Germinal center (tissue), 1 donor: ENCODE measurements at places on chromosomes 4 and X.
A peak's percentile ranks its signal among the peaks of the same experiment; 100 is the strongest.

- DNase-seq, result no peak
Observed at GRCh38 chrX:44433556-44433955, 90.1 kb upstream of the EFHC2 start.

- no peak for DNase-seq
Observed at GRCh38 chrX:36898301-36898700, 109.9 kb upstream of the FAM47C start.

GRCh38 chr4:77599378-77599777 is 6.2 kb upstream of the CXCL13 start:
- no peak for DNase-seq

GRCh38 chrX:153499341-153499740 is 4.6 kb downstream of the BGN start:
- DNase-seq, result no peak

DNA sequence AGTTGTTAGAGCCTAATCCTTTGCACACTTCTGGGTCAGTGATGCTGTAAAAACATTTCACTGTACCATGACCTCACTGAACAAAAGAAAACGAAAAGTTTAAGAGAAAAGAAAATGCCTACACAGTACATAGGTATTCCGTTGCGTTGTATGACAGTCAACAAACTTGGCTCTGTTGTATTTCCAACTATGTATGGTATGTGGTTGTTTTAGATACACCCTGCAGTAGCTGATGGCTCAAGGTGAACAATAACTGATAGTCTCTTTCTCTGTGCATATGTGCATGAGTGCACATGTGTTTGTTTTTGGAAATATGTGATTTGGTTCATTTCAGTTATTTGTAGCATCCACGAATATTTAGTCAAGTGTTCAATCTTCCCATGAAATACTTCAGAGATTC is 176.0 kb downstream of the BMPR1B start:
- DNase-seq, result no peak

DNA sequence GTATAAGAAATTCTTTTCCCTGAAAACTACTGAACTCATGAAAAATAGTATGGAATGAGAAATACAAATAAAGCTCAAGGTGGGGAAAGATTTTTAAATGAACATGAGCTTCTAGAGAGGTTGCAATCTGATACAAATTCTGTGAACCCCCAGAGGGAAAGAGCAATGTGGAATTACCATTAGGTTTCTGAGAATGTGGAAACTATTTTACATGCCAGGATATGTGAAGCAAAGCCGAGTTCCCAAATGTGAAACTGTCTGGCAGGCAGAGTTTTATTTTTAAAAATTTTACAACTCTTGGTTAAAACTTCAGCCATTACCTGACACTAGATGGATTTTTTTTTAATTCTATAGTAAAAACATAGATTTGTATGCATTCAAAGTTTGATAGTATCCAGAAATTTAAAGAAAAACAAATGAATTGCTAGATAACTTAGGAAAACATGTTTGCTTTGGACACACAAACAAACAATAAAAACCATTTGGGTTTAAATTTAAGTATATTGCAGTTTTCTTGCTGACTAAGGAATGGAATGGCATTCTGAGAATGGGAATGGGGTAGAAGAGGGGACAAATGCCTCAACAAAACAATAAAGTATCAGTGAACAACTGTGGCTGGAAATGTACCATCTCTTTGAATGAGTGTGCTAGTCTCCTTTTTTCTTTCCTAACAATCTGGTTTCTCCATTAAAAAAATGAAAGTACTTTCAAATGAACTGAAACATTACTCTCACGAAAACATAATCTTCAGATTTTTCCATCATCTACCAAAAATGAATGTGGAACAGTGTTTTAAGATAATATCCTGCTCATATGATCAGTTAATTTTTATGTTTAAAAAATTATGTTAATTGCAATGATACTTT is 99.6 kb downstream of the PCDH18 start:
- no peak for DNase-seq

DNA sequence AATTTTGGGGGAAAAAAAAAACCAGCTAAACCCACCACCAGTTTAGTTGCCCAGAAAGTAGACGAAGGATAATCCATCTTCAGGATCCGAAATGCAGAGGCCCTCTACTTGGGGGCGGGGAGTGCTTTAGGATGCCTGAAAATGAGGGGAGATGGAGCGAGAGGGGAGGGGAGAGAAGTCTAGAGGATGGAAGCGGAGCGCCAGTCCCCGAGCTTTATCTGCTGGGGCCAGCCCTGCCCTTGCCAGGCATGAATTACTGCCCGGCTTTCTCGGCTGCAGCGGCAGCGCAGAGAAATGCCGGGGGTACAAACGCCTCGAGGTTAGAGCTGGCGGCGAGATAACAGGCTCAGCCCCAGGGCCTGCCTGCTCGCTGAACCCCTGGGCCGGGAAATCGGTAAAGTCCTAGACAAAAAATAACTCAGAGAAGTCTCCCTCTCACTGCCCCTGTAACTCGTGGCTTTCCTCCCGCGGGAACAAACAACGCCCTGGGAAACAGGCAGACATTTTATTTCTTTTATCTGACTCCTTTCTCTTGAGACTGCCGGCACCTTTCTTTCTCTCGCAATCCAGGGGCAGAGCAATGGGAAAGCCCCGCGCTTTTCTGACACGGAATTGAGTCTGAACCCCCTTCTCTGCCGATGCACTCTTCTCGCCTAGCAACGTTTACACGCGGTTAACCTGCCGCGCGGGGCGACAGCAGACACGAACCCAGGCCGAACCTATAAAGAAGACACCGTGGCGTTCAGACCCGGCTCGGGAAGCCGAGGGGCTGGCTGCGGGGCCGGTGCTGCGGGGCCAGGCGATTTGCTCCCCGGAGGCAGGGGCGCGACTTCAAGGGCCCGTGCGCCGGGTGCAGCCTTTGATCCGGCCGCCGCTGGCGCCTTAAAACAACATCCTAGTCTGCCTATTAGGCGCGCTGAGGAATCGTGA is 3.1 kb upstream of the MSX1 start:
- no peak for DNase-seq

- no peak for DNase-seq
Observed at GRCh38 chr4:137819964-137820383, 287.7 kb upstream of the PCDH18 start.

DNA sequence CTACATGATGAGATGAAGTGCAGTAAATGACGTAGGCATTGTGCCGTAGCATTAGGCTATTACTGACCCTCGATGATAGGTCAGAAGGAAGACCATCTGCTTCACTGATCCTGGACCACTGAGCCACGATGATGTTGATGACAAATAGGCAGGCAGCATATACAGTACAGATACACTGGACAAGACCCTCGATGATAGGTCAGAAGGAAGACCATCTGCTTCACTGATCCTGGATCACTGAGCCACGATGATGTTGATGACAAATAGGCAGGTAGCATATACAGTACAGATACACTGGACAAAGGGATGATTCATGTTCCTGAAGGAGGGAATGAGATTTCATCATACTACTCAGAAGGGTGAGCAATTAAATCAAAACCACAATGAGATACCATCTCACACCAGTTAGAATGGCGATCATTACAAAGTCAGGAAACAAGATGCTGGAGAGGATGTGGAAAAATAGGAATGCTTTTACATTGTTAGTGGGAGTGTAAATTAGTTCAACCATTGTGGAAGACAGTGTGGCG is 50.9 kb downstream of the BEND4 start:
- no peak for DNase-seq

DNA sequence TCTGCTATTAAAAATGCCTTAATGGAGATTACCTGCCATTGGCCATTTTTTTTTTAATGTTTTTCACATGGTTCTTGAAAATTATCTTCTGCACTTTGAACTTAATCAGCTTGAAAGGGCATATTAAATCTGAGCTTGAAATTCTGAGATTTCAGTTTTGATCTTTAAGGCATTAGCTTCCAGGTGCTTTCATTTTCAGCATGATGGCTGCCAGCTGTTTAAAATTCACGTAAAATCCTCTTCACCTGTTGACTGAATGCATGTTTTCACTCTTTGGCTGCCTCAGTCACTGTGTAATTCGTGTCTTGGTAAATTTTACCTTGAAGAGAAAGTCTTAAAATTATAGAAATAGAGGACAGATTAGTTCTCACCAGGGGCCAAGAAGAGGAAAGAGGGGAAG is 39.6 kb downstream of the SMAD1 start:
- no peak for DNase-seq

DNA sequence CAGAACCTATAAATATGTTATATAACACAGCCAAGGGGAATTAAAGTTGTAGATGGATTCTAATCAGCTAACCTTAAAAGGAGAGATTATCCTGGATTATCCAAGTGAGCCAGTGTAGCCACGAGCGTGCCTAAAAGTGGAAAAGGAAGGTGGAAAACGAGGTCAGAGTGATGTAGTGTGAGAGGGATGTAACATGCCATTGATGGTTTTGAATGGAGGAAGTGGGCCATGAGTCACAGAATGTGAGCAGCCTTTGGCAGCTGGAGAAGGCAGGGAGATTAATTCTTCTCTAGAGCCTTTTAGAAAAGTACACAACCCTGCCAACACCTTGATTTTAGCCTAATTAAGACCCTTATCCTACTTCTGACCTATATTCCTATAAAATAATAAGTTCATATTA is 149.1 kb downstream of the SLC39A8 start:
- no peak for DNase-seq

DNA sequence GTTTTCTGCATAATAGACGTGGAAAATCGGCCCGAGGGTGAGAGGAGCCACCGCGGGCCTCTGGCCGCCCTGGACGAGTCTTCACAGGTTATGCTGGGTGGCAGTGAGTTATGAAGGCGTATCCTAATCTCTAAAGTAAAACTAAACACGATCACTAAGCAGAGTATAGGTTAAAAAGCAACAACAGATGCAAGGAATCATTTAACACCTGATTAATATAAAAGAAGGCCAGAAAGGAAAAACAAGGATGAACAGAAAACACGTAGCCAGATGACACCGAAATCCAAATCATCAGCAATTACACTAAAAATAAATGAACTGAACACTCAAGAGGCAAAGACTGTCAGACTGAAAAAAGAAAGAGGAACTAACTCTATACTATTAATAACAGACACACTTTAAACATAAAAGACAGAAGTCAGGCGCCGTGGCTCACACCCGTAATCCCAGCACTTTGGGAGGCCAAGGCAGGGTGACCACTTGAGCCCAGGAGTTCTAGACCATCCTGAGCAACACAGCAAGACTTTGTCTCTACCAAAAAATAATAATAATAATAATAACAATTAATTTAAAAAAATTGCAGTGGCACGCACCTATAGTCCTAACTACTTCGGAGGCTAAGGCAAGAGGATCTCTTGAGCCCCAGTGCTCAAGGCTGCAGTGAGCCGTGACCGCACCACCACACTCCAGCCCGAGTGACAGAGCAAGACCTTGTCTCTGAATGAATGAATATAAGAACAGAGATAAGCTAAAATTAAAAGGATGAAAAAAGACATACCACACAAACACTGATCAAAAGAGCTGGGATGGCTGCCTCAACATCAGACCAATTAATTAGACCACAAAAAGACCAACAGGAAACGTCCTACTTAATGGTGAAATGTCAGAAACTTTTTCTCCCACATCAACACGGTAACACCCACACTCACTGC is 30.0 kb downstream of the CTBP1 start:
- DNase-seq, result peak; percentile 67

GRCh38 chr4:110508827-110509710 is 33.1 kb downstream of the ENPEP start:
- no peak for DNase-seq

- DNase-seq, result no peak
Observed at GRCh38 chr4:23717528-23718248, 172.2 kb downstream of the PPARGC1A start.

GRCh38 chr4:10111067-10111801 is 5.4 kb downstream of the WDR1 start:
- DNase-seq, result no peak

DNA sequence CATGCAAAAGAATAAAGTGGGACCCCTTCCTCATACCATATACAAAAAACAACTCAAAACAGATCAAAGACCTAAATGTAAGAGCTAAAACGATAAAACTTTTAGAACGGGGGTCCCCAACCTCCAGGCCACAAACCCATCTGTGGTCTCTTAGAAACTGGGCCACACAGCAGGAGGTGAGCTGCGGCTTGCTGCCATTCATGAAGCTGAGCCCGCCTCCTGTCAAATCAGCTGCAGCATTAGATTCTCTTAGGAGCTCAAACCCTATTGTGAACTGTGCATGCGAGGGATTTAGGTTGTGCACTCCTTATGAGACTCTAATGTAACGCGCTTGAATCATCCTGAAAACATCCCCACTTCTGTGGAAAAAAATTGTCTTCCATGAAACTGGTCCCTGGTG is 7.0 kb upstream of the GATA1 start:
- DNase-seq, result no peak

DNA sequence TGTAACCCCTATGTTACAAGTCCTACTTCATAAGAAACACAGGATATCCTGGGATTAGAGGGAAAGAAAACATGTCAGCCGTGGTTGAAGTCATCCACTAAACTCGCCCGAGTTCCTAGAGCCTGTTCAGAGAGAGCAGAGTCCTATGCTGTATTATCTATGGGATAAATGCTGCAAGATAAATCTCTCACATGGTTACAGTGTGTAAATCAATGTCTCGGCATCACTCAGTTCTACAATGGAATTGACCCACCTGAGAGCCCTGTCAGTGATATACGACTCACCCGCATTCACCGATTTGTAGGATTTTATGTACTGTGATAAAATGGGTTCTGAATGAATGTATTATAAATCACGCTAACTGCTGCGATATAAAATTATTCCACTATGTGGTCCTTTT is 127.8 kb upstream of the ANXA3 start:
- no peak for DNase-seq

- no peak for DNase-seq
Observed at GRCh38 chrX:109954333-109954732, 48.6 kb upstream of the TMEM164 start.

- no peak for DNase-seq
Observed at GRCh38 chrX:78555401-78555980, 103.6 kb downstream of the RTL3 start.

DNA sequence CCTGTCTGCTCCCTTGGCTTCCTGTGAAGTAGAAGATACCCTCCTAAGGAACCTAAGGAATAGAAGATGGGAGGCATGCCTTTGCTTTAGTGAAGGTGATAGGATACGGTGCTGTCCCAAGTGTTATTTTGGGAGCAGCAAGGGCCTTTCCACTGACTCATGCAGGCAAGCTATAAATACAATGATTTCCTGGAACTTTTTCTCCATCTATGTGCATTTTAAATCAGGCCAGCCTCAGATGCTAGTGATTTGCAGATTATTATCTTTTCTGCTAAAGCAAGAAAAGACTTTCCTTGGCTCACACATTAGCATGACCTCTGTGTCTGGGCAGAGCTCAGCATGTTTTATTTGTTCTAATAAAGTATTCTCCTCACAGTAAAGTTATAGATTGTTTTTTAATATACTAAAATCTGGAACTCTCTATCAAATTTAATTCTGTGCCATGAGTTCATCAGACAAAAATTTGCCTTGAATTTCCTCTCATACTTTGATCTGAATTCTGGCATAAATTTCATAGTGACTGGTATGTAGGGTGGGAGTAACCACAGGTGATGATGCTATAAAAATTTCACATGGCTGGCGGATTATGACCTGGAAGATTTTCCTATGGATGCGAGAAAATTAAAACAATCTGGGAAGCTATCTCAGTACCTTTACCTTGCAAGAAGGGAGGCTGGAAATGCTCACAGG is 131.7 kb downstream of the REPS2 start:
- no peak for DNase-seq

GRCh38 chr4:94507708-94508107 is 56.0 kb downstream of the PDLIM5 start:
- DNase-seq, result no peak
